Thoracic aorta (tissue), 2 donors: ENCODE measurements at places on chromosomes 7 and 10. TPM values are rescaled to one million over a fixed set of nuclear protein-coding genes. Genes with fewer than 3 reads are reported as not detected.

The NPC1L1 gene
- 0.85 TPM for total RNA-seq

The AZGP1 gene
- 2.3 TPM for total RNA-seq

The ITIH5 gene
- total RNA-seq, result 74.5 TPM

The PRSS37 gene
- total RNA-seq, result not detected
